ENCODE measurements at places on chromosomes 3 and 15. TPM values are rescaled to one million over a fixed set of nuclear protein-coding genes. Genes with fewer than 3 reads are reported as not detected.

ZNF660 gene
- 3.7 TPM for total RNA-seq

CFAP92 gene
- total RNA-seq = 0.63 TPM

CPLX3 gene
- not detected for total RNA-seq

DAPK2 gene
- total RNA-seq = 28.9 TPM

WDR76 gene
- 2.8 TPM for total RNA-seq

PARP14 gene
- total RNA-seq = 39.0 TPM

ATP13A4 gene
- 1.8 TPM for total RNA-seq

KNG1 gene
- total RNA-seq = not detected

RBP2 gene
- not detected for total RNA-seq

ASB14 gene
- not detected for total RNA-seq

COPB2 gene
- total RNA-seq = 59.1 TPM

WNT5A gene
- total RNA-seq = 5.9 TPM
